ENCODE measurements at places on chromosomes 3 and 15.
A peak's percentile ranks its signal among the peaks of the same experiment; 100 is the strongest.

DNA sequence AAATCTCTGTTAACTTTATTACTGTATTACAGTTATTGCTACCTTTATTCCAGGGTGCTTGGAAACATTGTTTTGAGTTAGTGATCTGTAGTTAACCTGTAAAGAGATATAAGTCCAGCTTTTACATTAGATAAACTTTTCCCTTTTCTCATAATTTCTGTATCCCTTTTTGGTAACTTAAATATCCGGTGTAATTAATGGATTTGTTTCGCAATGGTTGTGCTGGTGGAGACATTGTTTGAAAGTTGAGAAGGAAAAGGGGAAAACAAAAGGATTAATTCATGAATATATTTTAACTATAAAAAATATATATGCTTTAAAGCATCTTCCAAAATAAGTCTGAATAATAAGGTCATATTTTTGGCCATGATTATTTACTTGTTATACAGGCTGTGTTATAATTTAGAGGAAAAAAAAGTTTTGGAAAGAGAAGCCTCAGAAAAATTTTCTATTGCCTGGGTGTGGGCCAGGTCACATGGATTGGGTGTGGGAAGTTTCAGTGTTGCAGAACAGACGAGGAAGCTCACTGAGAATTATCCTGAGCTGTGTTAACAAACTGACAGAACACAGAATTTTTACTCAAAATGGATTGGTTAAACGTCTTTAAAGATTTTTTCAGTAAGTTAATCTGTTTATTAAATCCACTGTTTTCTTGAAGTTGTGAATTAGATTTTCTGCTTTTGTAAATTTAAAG, 27.7 kb upstream of the IL20RB start:
- DNase-seq, result no peak

GRCh38 chr15:76151599-76151974, 91.8 kb downstream of the TMEM266 start:
- DNase-seq, result no peak

- DNase-seq, result peak; percentile 22
Observed at GRCh38 chr3:52784021-52784621, 6.7 kb downstream of the ITIH1 start.

GRCh38 chr15:27903405-27903804, 195.7 kb downstream of the OCA2 start:
- DNase-seq, result no peak

DNA sequence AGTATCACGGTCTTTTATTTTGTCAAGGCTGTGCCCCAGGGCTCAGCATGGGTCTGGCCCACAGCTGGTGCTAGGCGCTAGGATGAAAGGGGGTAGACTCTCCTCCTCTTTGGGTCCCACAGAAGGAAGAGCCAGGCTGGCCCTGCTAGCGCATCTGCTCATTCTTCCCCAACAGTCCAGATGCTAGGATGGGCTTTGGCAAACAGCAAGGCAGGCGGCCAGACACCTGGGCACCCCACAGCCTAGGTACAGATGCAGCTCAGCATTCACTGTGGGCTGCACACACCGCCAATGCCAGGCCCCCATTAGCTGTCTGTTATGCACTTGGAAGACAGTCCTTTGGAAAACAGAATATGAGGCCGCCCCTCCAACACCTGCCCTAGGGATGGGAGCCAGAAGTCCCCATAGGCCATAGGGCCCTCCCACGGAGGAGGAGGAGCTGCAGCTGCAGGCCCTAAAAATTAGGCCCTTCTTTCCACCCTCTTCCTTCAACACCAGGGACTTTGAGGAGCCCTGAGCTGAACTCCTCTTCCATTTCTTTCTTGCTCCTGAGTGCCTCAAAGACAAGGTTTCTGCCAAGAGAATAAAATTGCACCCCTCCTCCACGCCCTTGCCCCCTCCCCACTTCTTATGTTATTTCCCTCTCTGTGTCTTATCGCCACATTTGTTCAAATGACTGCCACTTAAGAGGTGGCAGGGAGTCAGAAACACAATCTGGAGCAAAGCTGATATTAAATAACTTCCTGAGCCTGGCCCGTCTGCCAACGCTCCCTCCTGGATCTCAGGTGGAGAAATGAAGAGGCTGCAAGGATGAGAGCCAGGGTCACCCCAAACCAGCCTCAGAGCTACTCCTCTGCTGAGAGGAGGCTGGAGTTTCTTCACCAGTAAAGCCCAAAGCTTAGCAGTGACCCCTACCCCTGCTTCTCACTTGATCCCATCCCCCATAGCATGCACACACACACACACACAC, 13.7 kb downstream of the NTRK3 start:
- DNase-seq, result no peak

Measured in Caco-2 (cell line).